ENCODE measurements at places on chromosomes 7 and 10. TPM values are rescaled to one million over a fixed set of nuclear protein-coding genes. Genes with fewer than 3 reads are reported as not detected.

DNA sequence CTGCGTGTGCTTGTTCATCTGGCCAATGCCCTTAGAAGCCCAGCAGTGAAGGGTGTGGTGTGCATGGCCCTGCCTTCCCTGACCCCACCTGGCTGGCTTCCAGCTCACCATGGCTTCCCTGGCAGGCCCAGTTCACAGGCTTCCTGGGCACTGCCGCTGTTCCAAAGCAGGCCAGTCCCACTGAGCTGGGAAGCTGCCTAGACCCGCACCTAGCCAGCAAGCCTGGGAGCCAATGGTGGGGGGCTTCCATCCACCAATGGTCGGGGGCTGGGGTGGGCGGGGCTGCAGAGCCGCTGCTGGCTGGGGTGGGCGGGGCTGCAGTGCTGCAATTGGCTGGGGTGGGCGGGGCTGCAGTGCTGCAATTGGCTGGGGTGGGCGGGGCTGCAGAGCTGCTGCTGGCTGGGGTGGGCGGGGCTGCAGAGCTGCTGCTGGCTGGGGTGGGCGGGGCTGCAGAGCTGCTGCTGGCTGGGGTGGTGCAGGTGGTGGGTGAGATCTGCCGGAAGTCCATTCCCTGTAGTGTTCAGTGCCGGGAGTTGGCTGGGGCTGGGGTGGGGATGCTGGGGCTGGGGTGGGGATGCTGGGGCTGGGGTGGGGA lies 12.4 kb downstream of the CALY start:
- DNase-seq = peak; percentile 80

Gene ABCC2
- 0.72 TPM for total RNA-seq

Gene AKR1B1
- 26.9 TPM for total RNA-seq

GRCh38 chr10:20745556-20746375 lies 151.3 kb downstream of the NEBL start:
- no peak for DNase-seq

GRCh38 chr10:98195120-98195519 lies 60.7 kb downstream of the R3HCC1L start:
- no peak for DNase-seq

Gene RASSF4
- 19.9 TPM for total RNA-seq

DNA sequence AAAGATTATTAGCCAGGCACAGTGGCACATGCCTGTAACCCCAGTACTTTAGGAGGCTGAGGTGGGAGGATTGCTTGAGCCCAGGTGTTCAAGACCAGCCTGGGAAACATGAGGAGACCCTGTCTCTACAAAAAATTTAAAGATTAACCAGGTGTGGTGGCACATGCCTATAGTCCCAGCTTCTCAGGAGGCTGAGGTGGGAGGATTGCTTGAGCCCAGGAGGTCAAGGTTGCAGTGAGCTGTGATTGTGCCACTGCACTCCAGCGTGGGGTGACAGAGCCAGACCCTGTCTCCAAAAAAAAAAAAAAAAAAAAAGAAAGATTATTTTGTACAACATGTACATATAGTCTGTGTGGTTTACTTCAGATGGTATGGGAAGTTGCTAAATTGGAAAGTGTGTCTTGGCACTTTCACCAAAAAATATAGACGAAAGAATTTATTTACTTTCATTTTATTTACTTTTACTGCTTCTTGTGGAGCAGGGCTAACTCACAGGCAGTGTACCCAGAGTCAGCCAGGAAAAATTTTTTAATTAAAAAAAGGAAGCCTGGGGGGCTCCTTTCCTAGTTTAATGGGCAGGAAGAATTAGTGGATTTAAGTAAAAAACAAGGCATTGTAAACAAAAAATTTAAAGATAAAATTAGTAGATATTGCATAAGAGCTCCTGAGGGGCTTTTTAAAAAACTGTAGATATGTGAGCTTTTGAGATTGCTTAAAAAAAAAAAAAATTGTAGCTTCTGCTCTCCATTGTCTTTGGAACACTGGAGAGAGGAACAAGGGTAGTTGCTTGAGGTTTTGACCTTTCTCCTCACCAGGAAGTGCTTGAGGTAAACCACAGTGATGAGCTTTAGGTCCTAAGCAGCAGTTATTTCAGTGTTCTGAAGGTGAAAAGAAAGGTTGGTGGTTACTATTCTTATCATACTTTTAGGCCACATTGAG lies 44.6 kb upstream of the VDAC2 start:
- DNase-seq = no peak

GRCh38 chr10:13750299-13751190 lies 163.8 kb downstream of the PRPF18 start:
- no peak for DNase-seq

Gene ALOX5
- 6.4 TPM for total RNA-seq

GRCh38 chr10:14688606-14689005 lies 86.1 kb downstream of the FAM107B start:
- no peak for DNase-seq

DNA sequence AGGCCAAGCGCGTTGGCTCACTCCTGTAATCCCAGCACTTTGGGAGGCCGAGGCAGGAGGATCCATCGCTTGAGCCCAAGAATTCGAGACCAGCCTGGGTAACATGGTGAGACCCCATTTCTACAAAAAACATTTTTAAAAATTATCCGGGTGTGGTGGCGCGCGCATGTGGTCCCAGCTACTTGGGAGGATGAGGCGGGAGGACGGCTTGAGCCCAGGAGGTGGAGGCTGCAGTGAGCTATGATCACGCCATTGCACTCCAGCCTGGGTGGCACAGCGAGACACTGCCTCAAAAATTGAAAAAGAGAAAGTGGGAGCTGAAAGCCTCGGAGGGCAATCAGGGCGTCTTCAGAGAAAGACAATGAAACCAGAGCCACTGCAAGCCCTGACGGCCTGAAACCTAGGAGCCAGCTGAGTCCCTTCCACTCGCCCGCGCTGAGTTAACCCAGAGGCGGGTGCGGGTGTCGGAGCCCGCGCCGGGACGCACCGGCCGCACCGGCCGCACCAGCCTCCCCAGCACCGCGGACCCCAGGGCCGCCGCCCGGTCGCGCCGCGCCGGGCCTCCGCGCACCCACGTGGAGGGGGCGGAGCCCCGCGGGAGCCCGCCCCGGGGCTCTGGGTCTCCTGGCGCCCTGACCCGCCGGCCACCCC lies 22.4 kb downstream of the ZFAND2A start:
- DNase-seq = no peak

DNA sequence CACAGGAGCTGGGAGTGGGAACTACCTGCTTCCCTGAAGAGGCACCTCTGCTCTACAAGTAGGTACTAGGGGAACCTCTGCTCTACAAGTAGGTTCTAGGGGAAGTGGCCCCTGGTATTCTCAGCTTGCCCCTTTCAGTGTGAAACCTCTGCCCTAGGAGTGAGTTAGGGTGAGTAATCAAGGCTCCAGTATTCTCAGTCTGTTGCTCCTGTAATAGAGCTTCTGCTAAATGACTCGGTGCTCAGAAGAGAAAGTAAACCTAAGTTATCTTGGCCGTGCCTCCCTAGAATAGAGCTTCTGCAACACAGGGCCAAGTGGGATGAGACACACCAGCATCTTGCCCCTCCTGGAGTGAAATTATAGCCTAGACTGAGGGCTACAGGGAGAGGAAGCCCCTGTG lies 13.4 kb upstream of the RASSF4 start:
- no peak for DNase-seq

DNA sequence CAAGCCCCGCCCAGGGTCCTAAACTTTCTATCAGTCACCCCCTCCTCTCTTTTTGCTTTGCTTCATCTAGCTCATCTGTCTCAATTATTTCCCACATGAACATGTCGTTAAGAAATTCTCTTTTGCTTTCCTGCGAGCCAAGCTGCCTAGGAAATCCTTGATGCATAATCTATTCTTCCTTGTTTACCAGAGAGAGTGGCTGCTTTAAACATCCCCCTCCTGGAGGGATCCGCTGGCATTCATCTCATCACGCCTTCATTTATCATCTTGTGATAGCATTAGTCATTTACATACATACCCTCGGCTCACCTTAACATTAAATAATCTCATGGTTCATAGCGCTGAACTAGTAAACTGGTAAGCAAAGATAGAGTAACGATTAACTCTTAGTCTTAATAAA lies 96.7 kb downstream of the ANK3 start:
- no peak for DNase-seq

GRCh38 chr7:22771872-22772228 lies 44.9 kb downstream of the IL6 start:
- no peak for DNase-seq

DNA sequence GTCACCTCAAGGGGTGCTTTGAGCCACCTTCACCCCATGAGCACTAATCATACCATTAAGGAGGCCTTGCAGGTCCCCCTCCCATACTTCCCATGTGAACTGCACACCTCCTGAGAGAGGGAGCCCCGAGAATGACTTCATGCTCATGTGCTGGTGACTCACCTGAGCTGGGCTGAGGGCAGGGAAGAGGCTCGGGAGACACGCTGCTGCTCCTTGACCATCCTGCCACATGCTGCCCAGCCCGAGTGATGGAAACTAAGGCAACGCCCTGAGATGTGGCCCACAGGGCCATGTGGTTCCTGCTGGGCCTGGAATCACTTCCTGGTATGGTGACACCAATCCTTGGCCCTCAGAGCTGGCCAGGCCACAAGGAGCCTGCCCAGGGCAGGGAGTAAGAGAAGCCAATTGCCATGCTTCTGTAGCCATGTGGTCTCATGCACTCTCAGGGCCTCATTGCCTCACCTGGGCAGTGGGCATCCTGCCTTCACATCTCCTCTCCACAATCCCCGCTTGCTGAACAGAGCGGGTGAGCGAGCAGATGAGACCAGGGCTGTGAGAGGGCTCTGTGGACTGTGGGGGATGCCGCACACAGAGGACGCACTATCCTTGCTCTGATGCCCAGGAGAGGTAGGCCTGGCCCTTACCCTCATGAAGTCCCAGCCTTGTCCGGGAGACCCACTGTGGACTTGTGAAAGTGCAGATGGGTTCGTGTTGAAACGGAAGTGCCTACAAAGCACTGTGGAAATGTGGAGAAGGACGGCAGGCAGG lies 18.3 kb upstream of the PPIF start:
- no peak for DNase-seq

Gene GNAT3
- total RNA-seq = not detected
